Progenitor cell of endocrine pancreas (in vitro differentiated cells): ENCODE measurements at places on chromosomes 7 and 10. TPM values are rescaled to one million over a fixed set of nuclear protein-coding genes. Genes with fewer than 3 reads are reported as not detected.

NEUROG3 gene
- 7.2 and 7.3 TPM in 2 replicates for total RNA-seq

- DNase-seq: no peak
- H3K27me3 ChIP-seq: peaks cover 66% of the 10 kb centered on the region
- H3K4me3 ChIP-seq: no peak overlapping the region
These were observed 8.9 kb downstream of the CALY start for GRCh38 chr10:133327651-133328357.

DNA sequence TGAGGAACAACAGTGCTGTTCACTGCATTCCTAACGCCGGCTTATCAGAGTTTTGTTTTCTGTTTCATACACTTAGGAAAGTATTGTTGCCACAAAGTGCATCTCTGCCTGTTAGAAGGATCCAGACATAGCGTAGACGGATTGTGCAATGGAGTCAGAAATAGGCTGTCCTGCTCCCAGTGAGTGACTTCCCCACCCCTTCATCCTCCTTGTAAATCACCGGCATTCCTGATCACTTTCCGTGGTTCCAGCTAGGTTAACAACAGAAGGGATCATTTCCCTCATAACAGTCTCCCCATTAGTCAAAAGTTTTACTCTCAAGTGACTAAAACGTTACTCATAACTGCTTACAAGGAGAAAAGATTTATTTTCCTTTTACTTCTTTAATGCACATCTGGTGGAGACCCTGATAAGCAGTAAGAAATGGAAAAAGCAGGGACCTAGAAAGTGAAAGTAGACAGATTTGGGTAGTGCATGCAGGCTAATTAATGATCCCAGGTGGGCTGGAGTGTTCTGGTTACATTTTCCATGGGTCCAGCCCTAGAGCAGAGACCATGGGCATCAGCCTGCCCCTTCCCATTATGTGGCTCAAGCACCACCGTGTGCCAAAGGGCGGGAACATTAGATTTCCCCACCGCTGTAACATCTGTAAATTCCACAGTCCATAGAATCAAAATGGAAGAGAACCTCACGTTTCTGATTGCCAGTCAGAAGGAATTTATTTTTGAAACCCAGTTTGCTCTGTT lies 395.1 kb upstream of the GALNT17 start:
- no peaks in the 10 kb centered on the region for H3K27me3 ChIP-seq
- no peak overlapping the region for H3K4me3 ChIP-seq
- DNase-seq: no peak
- H3K4me1 ChIP-seq: peaks cover 25% of the 10 kb centered on the region
- peaks cover 3% of the 10 kb centered on the region for H3K36me3 ChIP-seq

DNA sequence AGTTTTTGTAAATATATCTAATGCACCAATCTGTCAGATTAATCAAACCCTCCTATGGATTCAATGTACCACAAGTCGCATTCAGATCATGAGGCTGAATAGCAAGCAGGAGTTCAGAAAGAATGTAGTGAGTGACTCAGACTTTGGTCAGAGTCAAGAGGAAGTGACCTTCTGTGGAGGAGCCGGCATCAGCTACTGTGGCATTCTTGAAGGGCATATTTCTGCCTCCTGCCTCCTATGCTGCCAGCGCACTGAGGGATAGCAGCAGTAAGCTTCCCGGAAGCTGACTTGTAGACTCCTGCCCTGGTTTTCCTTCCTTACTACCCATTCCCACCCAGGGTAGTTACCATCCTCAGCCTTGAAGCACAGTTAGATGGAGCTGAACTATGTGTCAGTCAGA lies 867.5 kb downstream of the NRG3 start:
- peaks cover 19% of the 10 kb centered on the region for H3K4me1 ChIP-seq

GRCh38 chr7:68707159-68707558 lies 891.1 kb upstream of the AUTS2 start:
- H3K36me3 ChIP-seq: no peaks in the 10 kb centered on the region
- peaks cover 4% of the 10 kb centered on the region for H3K27me3 ChIP-seq
- no peak overlapping the region for H3K4me3 ChIP-seq
- no peaks in the 10 kb centered on the region for H3K4me1 ChIP-seq
- H3K27ac ChIP-seq: no peak overlapping the region

GRCh38 chr7:149725426-149725821 lies 48.0 kb downstream of the ZNF467 start:
- no peak overlapping the region for H3K27ac ChIP-seq
- DNase-seq: no peak
- peaks cover 7% of the 10 kb centered on the region for H3K36me3 ChIP-seq

TSPAN33 gene
- total RNA-seq: 22.2 and 24.5 TPM in 2 replicates

COL17A1 gene
- 0.78 and 0.86 TPM in 2 replicates for total RNA-seq

KLF14 gene
- 0.09 and 0.14 TPM in 2 replicates for total RNA-seq

- no peak overlapping the region for H3K4me3 ChIP-seq
- DNase-seq: no peak
- peaks cover 11% of the 10 kb centered on the region for H3K4me1 ChIP-seq
These were observed 34.4 kb upstream of the SLC29A4 start for GRCh38 chr7:5248201-5248885.

DNA sequence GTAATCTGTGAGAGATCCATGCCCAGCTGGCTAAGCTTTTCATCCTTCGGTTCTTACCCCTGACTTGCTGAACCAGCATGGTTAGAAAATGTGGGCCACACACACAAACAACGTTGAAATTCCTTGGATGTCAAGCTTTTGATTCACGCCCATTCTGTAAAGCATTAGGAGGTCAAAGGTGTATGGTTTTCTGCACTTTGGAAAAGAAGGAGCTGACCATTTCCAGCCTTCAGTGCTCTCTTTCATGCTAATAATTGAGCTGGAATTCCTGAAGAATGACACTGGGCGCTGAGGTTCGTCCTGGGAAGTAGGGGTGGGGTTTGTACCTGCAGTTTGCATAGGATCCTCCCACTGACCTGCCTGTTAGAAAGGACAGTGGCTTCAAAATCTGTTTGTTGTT lies 23.1 kb downstream of the KLF6 start:
- H3K4me1 ChIP-seq: peaks cover 37% of the 10 kb centered on the region
- no peaks in the 10 kb centered on the region for H3K36me3 ChIP-seq

- H3K27me3 ChIP-seq: peaks cover 9% of the 10 kb centered on the region
- DNase-seq: no peak
- peaks cover 8% of the 10 kb centered on the region for H3K4me1 ChIP-seq
- no peak overlapping the region for H3K4me3 ChIP-seq
- no peak overlapping the region for H3K27ac ChIP-seq
These were observed 49.1 kb downstream of the GRB10 start for GRCh38 chr7:50733552-50733951.

SAP25 gene
- total RNA-seq: 7.7 and 8.1 TPM in 2 replicates

TAS2R39 gene
- not detected in 2 replicates for total RNA-seq

- H3K4me3 ChIP-seq: no peak overlapping the region
- H3K27ac ChIP-seq: no peak overlapping the region
- no peak for DNase-seq
- H3K36me3 ChIP-seq: peaks cover 1% of the 10 kb centered on the region
- peaks cover 5% of the 10 kb centered on the region for H3K4me1 ChIP-seq
- no peaks in the 10 kb centered on the region for H3K27me3 ChIP-seq
These were observed 214.2 kb upstream of the KAT6B start for GRCh38 chr10:74612195-74612594.

BAIAP2L1 gene
- 32.7 and 34.2 TPM in 2 replicates for total RNA-seq

SLC13A1 gene
- not detected in 2 replicates for total RNA-seq

GRCh38 chr7:80634505-80634904 lies 3.9 kb upstream of the CD36 start:
- H3K4me1 ChIP-seq: peaks cover 2% of the 10 kb centered on the region
- no peak overlapping the region for H3K4me3 ChIP-seq
- no peaks in the 10 kb centered on the region for H3K36me3 ChIP-seq
- no peak overlapping the region for H3K27ac ChIP-seq
- no peaks in the 10 kb centered on the region for H3K27me3 ChIP-seq

- H3K27ac ChIP-seq: no peak overlapping the region
- no peak for DNase-seq
- H3K27me3 ChIP-seq: no peaks in the 10 kb centered on the region
- H3K4me1 ChIP-seq: peaks cover 15% of the 10 kb centered on the region
These were observed 133.5 kb downstream of the DOCK4 start for GRCh38 chr7:112072541-112073245.

DNA sequence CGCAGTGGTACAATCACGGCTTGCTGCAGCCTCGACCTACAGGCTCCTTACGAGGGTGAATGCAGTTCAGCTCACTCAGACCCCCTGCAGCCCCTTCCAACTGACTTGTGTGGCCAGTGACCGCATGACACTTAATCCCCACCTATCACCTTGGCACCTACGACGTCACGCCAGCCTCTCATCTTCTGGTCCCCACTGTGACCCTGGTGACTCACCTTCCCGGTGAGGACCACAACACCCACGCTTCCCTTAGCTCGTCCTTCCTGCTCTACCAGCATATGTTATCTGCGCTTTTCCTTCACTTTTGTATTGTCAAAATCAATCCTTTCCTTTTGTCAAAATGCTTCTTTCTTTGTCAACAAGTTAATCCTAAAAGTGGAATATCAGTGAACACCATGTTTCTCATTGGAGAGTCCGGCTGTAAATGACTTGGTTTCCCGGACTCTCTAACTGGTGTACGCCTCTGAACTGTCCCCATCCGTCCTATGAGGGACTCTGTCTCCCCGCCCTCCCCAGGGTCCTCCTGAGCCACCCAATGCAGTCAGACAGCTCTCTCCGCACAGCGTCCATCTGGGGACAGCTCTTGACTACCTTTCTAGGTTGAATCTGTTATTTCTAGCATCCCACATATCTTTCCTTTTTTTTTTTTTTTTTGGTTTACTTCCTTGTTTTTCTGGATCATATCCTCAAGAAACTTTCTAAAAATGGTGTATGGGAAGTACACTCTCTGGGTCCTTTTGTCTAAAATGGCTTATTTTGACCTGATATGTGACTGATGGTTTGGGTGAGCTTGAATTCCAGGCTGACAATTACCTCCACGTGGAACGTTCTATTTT lies 37.3 kb downstream of the CFAP46 start:
- no peak overlapping the region for H3K27ac ChIP-seq
- no peak for DNase-seq
- H3K4me3 ChIP-seq: no peak overlapping the region
- H3K36me3 ChIP-seq: peaks cover 1% of the 10 kb centered on the region
- H3K4me1 ChIP-seq: no peaks in the 10 kb centered on the region
- peaks cover 9% of the 10 kb centered on the region for H3K27me3 ChIP-seq

DNA sequence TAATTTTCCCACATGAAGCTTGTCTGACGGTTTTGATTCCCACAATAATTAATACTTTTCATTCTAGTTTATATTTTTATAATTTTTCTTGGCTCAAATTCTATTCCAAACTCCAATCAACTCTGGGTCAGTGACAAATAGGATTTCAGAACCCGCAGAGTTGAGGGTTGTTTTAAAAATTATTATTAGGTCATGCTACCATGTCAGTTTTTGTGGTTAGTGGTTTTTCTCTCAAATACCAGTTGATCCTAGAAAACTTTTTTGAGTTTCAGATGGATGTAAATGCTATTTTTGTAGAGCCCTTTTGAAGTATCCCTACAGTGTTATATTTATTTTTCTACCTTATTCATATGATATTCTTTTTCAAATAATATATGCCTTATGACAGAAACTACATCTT lies 237.4 kb downstream of the SEMA3D start:
- DNase-seq: no peak
- no peak overlapping the region for H3K27ac ChIP-seq
- H3K4me3 ChIP-seq: no peak overlapping the region
- H3K36me3 ChIP-seq: no peaks in the 10 kb centered on the region
- H3K27me3 ChIP-seq: no peaks in the 10 kb centered on the region

GRCh38 chr10:49734676-49735075 lies 27.4 kb downstream of the OGDHL start:
- peaks cover 1% of the 10 kb centered on the region for H3K4me1 ChIP-seq
- DNase-seq: no peak
- no peak overlapping the region for H3K4me3 ChIP-seq

EVX1 gene
- total RNA-seq: not detected in 2 replicates

PDK4 gene
- 21.0 and 29.1 TPM in 2 replicates for total RNA-seq

DNA sequence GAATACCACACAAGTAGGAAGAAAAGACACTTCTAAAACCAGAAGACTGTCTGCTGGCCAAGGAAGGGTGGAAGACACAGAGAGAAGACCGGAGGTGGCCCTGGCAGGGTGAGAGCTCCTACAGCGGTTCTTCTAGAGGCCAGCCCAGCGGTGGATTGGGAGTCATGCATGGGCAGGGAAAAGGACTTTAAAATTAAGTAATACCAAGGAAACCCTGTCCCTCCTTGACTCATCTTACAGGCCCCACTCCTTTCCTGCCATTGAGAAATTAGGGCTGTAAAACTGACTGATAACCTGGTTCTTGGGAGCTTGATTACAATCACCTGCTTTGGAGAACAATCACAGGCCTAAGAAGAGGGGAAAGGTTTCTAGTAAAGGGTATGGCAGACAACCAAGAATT lies 16.1 kb downstream of the CALML3 start:
- peaks cover 4% of the 10 kb centered on the region for H3K36me3 ChIP-seq
- no peak overlapping the region for H3K4me3 ChIP-seq
- no peak for DNase-seq
- no peak overlapping the region for H3K27ac ChIP-seq
- H3K4me1 ChIP-seq: peaks cover 8% of the 10 kb centered on the region

DNA sequence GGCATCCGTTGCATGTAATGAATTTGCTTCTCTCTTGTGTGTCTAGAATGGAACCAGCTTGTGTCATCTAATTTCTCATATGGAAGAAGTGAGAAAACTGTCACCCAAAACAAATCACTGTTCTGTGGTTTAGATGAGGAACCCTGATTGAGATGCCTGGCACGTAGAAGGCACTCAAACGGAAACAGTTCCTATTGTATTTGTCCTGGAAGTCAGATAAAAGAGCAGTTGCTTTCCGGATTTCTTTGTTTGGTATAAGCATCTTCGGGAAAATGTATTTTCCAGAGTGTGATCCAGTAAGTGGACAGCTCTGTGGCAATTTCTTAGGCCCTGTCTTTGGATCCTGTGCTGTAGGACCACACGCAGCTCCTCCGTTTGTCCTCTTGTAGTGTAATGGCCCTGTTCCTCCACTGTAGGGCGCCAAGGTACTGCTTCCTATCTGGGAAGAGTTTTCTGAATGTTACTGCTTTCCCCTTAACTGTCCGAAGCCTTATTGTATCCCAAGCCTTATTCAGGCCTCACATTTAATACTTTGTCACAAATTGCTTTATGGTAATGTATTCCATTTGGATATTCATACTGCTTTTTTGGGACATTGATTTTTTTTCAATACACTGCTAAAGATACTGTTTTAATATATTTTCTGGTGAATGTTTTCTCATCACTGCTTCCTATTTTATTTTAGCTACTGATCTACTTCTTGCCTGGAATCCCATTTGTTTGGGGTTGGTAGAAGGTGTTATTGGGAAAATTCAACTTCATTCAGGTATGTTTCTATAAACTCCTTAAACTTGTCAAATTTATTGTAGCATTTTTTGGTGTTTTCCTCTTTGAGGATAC lies 24.8 kb downstream of the INPP5F start:
- no peaks in the 10 kb centered on the region for H3K27me3 ChIP-seq
- H3K4me1 ChIP-seq: no peaks in the 10 kb centered on the region
- peak; percentile 48 for DNase-seq
- H3K27ac ChIP-seq: no peak overlapping the region

ITGB8 gene
- 37.2 and 38.6 TPM in 2 replicates for total RNA-seq

SAMD9L gene
- not detected in 2 replicates for total RNA-seq

DNA sequence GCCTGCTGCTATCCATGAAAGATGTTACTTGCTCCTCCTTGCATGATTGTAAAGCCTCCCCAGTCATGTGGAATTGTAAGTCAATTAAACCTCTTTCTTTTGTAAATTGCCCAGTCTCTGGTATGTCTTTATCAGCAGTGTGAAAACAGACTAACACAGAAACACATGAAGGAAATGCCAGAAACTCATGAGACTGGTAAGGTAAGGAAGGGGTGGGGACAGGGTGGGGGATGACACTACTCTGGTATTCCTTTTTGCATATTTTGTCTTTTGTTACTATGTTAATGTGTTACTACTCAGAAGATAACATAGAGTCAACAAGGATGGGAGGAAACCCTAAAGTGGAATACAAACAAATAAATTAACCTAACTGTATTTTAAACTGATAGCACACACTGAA lies 69.8 kb upstream of the DRGX start:
- no peaks in the 10 kb centered on the region for H3K27me3 ChIP-seq
- H3K36me3 ChIP-seq: peaks cover 52% of the 10 kb centered on the region
